ENCODE measurements at places on chromosomes 3 and 15.
A peak's percentile ranks its signal among the peaks of the same experiment; 100 is the strongest.

- no peak for DNase-seq
- peaks cover 28% of the 10 kb centered on the region for H3K27me3 ChIP-seq
- H3K4me1 ChIP-seq, result peaks cover 27% of the 10 kb centered on the region
- peak overlapping the region; percentile 30 for H3K4me3 ChIP-seq
- H3K36me3 ChIP-seq, result peaks cover 45% of the 10 kb centered on the region
Observed at GRCh38 chr3:160403796-160404470, 4.5 kb downstream of the SMC4 start.

DNA sequence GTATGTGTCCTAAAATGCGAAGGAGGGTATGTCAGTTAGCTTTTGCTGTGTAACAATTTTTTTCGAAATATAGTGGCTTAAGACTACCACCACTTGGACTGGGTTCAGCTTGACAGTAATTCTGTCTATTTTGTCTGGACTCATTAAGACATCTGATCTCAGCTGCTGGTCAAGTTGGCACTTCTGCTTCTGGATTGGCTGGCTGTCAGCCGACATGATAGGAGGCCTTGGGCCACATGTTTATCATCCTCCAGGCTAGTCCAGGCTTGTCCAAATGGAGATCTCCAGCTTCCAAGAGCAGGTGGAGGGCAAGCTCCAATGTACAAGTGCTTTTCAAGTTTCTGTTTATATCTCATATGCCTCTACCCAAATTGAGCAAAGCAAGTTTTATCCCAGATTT lies 95.9 kb downstream of the GALK2 start:
- H3K4me1 ChIP-seq, result peaks cover 6% of the 10 kb centered on the region
- no peak overlapping the region for H3K27ac ChIP-seq
- no peak for DNase-seq
- no peaks in the 10 kb centered on the region for H3K27me3 ChIP-seq
- H3K4me3 ChIP-seq, result no peak overlapping the region

DNA sequence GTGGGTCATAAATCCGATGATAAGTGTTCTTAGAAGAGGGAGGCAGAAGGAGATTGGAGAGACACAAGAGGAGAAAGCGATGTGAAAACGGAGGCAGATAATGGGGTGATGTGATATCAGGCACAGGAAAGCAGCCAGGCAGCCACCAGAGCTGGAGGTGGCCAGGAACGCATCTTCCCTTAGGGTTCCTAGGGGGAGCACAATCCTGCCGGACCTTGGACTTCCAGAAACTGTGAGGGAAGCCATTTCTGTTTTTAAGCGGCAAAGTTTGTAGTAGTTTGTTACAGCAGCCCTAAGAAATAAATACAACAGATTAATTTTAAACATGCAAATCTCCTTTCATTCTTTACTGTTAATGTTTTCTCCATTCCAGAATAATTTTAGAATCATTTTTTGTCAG lies 259.9 kb upstream of the TMC3 start:
- no peak overlapping the region for H3K4me3 ChIP-seq
- no peaks in the 10 kb centered on the region for H3K36me3 ChIP-seq
- H3K27ac ChIP-seq, result no peak overlapping the region
- no peaks in the 10 kb centered on the region for H3K4me1 ChIP-seq
- peaks cover 3% of the 10 kb centered on the region for H3K27me3 ChIP-seq

DNA sequence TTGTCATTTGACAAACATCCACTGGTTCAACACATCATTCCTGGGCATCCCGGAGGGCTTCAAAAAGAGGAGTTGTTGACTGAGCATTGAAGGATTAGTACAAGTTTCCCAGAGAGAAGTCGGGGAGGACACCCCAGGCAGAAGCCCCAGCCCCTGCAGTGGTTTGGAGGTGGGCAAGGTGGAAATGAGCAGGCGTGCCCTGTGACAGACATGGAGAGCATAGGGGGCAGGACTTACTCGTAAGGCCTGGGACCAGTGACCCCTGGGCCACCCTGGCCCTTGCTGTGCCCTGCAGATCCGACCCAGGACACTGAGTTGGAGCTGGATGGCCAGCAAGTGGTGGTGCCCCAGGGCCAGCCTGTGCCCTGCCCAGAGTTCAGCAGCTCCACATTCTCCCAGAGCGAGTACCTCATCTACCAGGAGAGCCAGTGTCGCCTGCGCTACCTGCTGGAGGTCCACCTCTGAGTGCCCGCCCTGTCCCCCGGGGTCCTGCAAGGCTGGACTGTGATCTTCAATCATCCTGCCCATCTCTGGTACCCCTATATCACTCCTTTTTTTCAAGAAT lies 5.9 kb downstream of the PARP3 start:
- no peak overlapping the region for H3K4me3 ChIP-seq
- no peak overlapping the region for H3K27ac ChIP-seq
- H3K27me3 ChIP-seq, result peaks cover 3% of the 10 kb centered on the region
- no peaks in the 10 kb centered on the region for H3K36me3 ChIP-seq
- peaks cover under 1% of the 10 kb centered on the region for H3K4me1 ChIP-seq
